ENCODE measurements at places on chromosomes 12 and 14.

GRCh38 chr12:103994235-103994634 lies 28.6 kb downstream of the TDG start:
- DNase-seq: no peak

GRCh38 chr14:80930836-80931389 lies 10.6 kb downstream of the CEP128 start:
- DNase-seq: no peak

DNA sequence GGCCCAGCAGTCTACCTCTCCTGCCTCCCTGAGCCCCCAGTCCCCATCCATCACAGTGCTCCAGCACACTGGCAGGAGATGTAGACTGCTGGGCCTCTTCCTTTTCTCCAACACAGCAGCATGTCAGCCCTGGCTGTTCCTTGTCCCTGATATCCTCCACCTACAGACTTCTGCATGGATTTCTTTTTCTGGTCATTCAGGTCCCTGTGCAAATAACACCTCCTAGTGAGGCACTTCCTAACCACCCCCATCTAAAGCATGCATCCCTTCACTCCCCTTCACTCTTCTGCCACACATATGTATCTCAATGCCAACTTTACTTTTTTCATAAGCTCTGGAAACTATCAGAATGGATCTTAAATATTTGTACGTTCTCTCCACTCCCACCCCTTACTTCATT lies 81.5 kb downstream of the SLC24A4 start:
- DNase-seq: no peak

DNA sequence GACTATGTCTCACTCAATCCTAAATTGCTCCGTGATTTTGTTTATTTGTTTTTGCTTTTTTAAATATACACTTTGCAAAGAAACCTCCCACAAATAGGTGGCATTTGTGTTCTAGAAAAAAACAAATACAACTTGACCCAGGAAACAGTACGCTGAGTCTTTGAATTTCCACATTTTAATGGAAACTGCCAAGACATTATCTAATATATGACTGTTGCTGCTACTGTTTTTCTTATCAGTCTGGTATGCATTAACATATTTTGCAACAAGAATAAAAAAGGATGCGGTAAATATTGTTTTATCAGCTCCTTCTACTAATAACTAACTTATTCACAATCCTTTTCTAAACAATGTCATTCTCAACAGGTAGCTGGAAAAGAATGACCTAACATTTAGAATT lies 187.4 kb downstream of the LRIG3 start:
- DNase-seq: no peak

DNA sequence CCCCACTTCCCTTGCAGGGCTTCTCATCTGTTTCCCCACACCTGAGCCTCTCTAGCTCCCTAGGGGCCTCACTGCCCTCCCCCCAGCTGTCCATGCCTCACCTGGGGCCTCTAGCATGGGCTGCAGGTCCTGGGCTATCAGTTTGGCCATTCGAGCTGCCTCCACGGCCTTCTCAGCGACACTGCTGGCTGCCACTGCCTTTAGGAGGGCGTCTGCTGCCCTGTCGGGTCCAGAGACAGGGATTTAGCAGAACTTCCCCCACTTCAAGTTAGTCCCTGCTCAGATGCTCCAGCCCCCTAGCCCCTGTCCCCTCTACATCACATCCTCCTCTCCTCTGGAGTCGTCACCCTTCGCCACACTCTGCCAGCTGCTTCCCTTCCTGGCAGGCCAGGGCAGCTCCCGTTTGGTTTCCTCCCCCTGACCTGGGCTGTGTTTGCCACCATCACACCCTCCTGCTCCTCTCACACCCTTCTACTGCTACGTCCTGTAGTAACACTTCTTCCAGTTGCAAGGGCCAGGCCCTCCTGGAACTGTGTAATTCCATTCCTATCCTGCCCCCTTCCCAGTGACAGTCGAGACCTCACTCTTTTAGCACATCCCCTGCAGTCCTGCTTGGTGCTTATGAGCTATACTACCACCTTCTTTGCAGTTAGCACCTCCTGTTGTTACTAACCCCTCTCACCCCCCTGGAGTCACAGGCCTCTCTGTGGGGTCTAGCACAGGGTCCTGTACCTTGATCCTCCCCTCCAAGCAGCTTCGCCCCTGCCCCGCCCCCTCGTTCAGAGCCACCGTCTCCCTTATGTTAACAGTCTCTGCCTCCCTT lies 4.3 kb upstream of the AP1G2 start:
- DNase-seq: no peak

- DNase-seq: no peak
These were observed 19.5 kb upstream of the NUP107 start for GRCh38 chr12:68667291-68667690.

GRCh38 chr12:130952171-130952954 lies 1.3 kb upstream of the ADGRD1 start:
- no peak for DNase-seq

DNA sequence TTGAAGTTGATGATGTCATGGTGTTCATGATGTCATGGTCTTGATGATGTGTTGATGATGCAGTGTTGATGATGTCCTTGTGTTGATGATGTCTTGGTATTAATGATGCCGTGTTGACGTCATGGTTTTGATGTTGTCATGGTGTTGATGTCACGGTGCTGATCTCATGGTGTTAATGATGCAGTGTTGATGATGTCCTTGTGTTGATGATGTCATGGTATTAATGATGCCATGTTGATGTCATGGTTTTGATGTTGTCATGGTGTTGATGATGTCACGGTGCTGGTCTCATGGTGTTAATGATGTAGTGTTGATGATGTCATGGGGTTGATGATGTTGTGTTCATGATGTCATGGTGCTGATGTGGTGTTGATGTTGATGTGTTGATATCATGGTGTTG lies 48.0 kb upstream of the RIMBP2 start:
- DNase-seq: peak; percentile 83

DNA sequence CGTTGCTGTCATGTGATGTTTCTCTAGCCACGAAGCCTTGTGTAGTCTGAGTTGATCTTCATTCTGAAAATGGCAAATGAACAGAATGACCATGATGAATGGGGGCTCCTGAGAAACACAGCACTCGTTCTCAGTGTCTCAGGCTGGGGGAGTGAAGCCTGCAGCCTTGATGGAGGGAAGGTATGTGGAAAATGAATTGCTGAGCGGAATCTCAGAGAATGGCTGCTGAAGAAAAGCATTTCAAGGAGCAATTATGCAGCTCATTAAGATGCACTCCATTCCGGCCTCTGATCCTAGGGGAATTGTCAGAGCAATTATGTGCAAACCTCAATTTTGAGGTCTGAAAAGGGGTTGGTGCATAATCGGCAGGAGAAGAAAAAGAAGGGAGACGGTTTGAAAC lies 167.1 kb downstream of the CHST11 start:
- peak; percentile 73 for DNase-seq

DNA sequence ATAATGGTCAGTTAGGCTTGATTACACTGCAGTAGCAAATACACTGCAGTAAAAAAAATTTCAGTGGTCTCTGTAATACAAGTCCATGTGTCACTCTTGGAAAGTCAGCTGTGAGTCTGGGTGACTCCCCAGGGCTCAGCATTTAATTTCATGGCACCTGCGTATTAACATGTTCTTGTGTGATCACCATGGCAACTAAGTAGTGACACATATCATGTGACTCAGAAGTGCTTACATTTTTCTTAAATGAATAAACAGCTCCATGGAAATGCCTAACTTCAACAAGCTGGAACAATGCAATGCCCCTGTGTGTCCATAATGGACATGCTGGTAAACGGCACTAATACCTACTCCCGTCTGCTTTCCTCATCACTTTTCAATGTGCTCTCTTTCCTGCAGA lies 88.5 kb upstream of the ANO4 start:
- peak; percentile 45 for DNase-seq

DNA sequence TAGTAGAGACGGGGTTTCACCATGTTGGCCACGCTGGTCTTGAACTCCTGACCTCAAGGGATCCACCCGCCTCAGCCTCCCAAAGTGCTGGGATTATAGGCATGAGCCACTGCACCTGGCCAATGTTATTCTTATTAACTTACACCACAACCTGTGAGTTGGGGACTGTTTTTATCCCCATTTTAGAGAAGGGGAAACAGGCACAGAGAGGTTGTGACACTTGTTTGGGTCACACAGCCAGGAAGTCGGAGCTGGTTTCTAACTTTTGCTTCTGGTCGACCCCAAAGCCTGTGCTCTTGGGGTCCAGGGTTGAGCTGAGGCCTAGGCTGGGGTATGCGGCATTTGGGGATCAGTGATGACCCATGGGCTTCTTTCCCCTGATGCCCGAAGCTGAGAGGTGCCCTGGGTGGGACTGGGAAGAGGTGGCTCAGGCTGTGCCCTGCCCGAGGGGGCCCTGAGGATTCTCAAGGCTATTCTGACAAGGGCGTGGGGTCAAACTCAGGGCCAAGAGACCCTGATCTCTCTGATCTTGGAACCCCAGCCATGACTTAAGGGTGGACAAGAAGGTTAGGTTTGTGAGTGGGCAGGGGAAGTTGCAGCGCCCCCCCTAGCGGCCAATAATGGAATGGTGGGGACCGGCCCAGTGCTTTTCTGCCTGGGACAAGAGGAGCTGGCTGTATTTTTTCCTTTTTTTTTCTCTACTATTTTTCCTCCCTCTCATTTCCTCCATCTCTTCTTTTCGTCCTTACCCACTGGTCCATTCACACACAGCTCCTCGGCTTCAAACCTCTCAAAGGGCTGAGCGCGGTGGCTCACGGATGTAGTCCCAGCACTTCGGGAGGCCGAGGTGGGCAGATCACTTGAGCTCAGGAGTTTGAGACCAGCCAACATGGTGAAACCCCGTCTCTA lies 3.0 kb downstream of the SDSL start:
- peak; percentile 62 for DNase-seq

DNA sequence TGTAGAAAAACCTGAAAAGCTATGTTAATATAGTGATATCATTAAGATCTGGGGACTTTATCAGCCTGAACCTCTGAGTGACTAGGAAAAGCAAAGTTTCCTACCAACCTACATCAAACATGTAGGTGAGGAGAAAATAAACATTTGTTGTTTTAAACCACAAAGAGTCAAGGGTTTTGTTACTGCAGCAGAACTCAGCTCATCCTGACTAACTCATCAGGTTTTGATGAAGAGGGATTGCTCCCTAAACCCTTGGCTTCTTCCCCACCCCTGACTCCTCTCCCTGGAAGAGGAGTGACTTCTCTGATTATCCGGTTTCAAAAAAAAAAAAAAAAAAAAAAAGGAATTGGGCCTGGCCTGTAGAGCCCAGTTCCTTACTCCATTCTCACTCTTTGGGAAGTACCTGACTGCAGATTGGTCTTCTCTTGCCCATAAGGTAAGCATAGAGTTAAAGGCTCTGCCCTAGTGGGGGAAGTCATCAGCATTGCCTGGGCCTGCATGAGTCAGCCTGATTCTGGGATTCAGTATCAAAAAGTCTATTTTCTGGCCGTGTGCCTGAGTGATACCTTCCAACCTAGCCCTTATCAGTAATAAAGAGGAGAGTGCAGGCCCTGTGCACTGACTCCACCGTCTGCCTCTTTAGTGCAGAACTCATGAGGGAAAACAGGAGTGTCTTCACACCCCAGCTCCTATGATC lies 16.9 kb downstream of the BDKRB1 start:
- no peak for DNase-seq

- no peak for DNase-seq
These were observed 39.3 kb downstream of the BBS10 start for GRCh38 chr12:76308866-76309265.

- DNase-seq: no peak
These were observed 12.6 kb downstream of the RASSF9 start for GRCh38 chr12:85823436-85824180.

GRCh38 chr12:33323823-33324222 lies 115.8 kb downstream of the SYT10 start:
- no peak for DNase-seq

DNA sequence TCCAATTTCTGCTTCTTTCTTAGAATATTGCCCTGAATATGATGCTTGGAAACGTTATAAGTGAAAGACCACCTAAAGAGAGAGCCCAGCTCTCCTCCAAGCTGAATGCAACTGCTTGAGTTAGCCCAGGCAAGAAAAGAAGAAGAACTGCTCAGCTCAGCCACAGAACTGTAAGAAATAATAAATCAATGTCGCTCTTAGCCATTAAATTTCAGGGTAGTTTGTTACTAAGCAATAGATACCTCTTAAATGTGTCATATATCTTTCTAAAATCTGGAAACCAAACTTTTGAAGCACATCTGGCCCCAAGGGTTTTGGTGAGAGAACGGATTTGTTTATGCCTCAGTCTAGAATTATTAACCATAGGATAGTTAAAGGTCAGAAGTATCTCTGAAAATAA lies 50.4 kb downstream of the SLC6A15 start:
- no peak for DNase-seq

DNA sequence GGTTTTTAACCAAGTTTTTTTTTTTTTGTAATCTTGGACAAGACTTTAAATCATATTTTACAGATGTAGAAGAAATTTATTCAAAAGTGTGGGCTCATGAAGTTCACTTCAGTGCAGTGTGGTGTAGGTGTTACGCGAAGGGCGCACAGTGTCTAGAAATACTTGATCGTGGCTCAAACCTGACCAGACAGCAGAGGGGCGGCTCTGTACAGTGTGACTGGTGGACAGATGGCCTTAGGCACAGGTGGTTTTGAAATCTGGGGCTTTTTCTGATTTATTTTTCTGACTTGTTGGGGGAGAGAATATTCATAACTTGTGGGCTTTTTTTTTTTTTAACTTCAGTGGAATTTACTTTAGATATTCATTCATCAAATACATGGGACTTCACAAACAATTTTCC lies 179.2 kb downstream of the PELI2 start:
- DNase-seq: no peak

- DNase-seq: no peak
These were observed 19.5 kb upstream of the NAP1L1 start for GRCh38 chr12:76103958-76104357.

DNA sequence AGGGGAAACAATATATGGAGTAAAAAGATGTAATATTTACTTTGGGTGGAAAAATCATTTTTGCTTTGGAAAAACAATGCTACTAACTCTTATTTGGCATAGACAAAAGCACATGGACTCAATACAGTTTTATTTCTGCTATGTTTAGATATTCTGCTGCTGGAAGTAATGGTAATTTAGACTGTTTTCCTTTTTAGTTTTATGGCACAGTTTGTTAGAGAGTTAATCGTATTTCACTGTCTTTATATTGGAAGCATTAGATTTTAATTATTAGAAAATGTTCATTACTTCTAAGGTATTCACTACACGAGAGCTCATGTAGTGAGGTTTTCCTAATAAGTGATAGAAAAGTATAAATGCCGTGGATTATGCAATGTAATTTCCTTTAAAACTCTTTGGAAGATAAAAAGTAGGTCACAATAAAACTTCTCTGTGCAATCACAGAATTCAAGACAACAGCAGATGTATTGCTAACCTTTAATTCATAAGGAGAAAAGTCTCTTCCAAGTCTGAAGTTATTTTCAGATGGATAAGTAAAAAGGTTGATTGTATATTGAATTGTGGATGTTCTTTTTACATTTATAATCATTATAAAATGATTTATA lies 851.8 kb downstream of the TMTC2 start:
- DNase-seq: no peak

- DNase-seq: no peak
These were observed 40.1 kb downstream of the CREBL2 start for GRCh38 chr12:12651752-12652151.

DNA sequence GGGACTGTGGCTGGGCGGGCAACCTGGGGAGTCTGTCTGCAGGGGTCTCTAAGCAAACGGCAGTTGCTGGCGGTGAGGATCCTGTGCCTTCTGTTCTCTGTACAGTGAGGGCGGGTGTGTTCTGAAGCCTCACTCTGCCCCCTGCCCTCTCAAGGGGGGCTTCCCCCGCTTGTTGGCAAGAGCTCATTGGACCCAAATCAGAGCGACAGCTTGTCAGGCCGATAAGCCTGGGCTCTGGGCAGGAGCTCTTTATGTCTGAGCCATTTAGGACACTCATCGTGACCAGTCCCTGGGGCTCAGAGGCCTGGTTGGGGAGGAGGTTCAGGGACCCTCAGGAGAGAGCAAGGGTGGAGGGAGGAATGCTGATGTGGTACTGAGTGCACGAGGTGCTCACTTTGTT lies 136.0 kb downstream of the TSPAN9 start:
- peak; percentile 88 for DNase-seq
